ENCODE measurements at places on chromosomes 3 and 15.
A peak's percentile ranks its signal among the peaks of the same experiment; 100 is the strongest.

DNA sequence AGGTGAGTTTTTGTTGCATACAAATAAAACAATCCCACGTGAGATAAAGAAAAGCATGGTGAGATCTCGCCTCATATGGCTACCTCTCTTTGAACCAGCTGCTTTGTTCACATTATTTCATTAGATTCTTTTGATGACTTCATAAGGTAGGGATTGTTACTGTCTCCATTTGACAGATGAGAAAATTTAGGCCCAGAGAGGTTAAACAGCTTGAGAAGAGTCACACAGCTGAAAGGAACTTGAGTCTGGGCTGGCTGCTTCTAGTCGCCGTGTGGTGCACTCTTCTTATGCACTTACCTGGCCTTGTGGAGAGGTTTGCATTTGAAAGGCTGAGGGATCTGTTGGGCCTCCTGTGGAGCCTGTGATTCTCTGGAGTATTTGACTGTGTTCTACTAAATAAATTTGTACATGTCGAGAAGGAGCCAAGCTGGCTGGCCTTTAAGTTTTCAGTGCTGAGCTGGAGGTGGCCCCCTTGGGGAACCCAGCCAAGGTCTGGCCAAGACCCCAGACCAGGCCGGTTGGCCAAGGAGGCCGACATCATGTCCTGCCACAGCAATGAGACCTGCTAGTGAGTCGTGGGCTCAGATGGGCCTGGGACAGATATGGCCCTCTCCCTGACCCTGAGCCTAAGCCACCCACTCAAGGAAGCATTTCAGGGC is 125.1 kb downstream of the SMAD6 start:
- no peak overlapping the region for H3K27ac ChIP-seq
- H3K4me1 ChIP-seq = no peaks in the 10 kb centered on the region
- no peak overlapping the region for H3K4me3 ChIP-seq
- no peaks in the 10 kb centered on the region for H3K27me3 ChIP-seq

GRCh38 chr3:13206799-13207577 is 133.8 kb upstream of the IQSEC1 start:
- DNase-seq = no peak

- no peak overlapping the region for H3K27ac ChIP-seq
- DNase-seq = no peak
- H3K36me3 ChIP-seq = no peaks in the 10 kb centered on the region
- no peaks in the 10 kb centered on the region for H3K27me3 ChIP-seq
- no peaks in the 10 kb centered on the region for H3K4me1 ChIP-seq
These were observed 51.2 kb downstream of the CFAP20DC start for GRCh38 chr3:58998476-58999117.

- no peak overlapping the region for H3K27ac ChIP-seq
- H3K27me3 ChIP-seq = no peaks in the 10 kb centered on the region
- H3K4me3 ChIP-seq = no peak overlapping the region
- no peaks in the 10 kb centered on the region for H3K36me3 ChIP-seq
These were observed 41.6 kb upstream of the STRIT1 start for GRCh38 chr3:155334914-155335723.

DNA sequence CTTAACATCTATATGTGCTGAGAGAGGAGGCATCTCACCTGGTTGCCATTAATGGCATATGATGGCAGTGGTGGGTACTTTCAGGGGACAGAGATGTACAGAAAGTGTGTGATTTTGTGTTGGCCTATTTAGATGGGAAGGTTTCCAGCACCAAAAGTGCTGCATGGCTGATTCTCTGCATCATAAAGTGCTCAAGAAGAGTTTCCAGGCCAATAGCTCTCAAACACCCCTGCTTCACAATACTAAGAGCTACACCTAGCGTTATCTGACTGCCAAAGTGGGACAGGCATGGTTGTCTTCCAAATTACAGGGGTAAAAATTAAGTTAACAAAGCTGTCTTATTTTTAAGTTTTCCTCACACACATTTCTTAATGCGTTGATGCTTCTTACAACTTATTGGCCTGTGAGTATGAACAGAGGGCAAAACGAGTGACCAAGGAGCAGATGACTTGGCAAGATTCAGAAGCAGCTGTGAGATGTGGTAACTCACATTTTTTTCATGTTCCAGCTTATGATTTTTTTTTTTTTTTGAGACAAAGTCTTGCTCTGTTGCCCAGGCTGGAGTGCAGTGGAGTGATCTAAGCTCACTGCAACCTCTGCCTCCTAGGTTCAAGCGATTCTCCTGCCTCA is 41.4 kb upstream of the VEPH1 start:
- H3K27me3 ChIP-seq = no peaks in the 10 kb centered on the region
- H3K27ac ChIP-seq = no peak overlapping the region
- no peak for DNase-seq
- H3K4me3 ChIP-seq = no peak overlapping the region

GRCh38 chr3:110984456-110985250 is 87.0 kb upstream of the NECTIN3 start:
- no peaks in the 10 kb centered on the region for H3K4me1 ChIP-seq
- DNase-seq = no peak
- no peaks in the 10 kb centered on the region for H3K36me3 ChIP-seq
- H3K4me3 ChIP-seq = no peak overlapping the region
- H3K27ac ChIP-seq = no peak overlapping the region

DNA sequence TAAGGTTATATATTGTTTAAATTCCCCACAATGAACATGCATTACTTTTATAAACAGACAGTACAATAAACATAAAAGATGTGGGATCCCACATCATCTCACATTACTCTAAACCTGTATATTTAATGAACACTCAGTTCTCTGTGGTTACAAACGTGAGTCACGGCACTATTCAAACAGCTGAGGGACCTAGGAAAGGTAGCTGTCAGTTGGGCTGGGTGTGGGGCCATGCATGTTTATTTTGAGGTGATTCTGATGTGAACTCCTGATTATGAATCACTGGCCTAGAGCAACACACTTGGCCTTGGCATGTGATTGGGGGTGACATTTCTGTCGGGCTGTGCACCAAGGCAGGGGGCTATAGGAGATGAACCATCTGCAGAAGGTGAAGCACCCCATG is 147.6 kb upstream of the HACD2 start:
- H3K27ac ChIP-seq = no peak overlapping the region
- no peak for DNase-seq
- no peaks in the 10 kb centered on the region for H3K27me3 ChIP-seq
- H3K4me1 ChIP-seq = no peaks in the 10 kb centered on the region
- H3K36me3 ChIP-seq = no peaks in the 10 kb centered on the region
- no peak overlapping the region for H3K4me3 ChIP-seq

DNA sequence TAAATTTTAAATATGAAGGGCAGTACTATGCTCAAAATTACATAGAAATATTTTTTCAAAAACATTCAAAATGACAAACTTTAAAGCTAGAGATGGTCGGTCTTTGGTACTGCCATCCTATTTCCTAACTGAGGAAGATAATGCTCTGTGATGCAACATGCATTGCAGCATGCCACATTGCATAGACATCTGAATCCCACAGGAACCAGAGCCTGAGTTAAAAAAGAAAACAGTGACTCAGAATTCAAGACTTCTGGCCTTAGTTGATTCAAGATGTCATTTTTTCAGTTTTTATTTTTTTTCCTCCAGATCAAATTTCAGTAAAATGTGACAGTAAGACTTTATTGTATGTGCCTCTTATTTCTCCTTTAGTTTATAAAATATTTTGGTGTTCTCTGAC is 33.1 kb downstream of the TP63 start:
- DNase-seq = no peak
- no peak overlapping the region for H3K4me3 ChIP-seq
- no peak overlapping the region for H3K27ac ChIP-seq

DNA sequence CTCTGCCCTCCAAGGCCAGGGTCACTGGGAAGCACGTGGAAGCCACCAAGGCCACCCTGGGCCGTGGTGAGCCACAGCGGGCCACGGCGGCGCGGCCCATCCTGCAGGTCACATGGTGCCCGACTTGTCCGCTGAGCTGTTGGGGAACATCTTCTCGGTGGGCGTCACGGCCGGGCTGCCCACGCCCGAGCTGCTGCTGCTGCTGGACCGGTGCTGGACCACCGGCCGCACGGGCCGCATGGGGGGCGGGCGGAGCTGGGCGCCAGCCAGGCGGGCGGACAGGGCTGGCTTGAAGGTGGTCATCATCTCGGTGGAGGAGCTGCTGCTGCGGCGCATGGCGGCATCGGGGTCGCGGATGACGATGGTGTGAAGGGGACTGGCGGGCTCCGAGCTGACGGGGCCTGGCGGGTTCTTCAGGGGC is 22.1 kb upstream of the RAD18 start:
- no peak for DNase-seq
- H3K27ac ChIP-seq = no peak overlapping the region
- H3K4me3 ChIP-seq = no peak overlapping the region
- H3K4me1 ChIP-seq = no peaks in the 10 kb centered on the region
- no peaks in the 10 kb centered on the region for H3K36me3 ChIP-seq

- DNase-seq = no peak
- no peak overlapping the region for H3K27ac ChIP-seq
- no peaks in the 10 kb centered on the region for H3K4me1 ChIP-seq
- H3K36me3 ChIP-seq = no peaks in the 10 kb centered on the region
- H3K4me3 ChIP-seq = no peak overlapping the region
These were observed 46.5 kb downstream of the RASGRP1 start for GRCh38 chr15:38518084-38518483.

DNA sequence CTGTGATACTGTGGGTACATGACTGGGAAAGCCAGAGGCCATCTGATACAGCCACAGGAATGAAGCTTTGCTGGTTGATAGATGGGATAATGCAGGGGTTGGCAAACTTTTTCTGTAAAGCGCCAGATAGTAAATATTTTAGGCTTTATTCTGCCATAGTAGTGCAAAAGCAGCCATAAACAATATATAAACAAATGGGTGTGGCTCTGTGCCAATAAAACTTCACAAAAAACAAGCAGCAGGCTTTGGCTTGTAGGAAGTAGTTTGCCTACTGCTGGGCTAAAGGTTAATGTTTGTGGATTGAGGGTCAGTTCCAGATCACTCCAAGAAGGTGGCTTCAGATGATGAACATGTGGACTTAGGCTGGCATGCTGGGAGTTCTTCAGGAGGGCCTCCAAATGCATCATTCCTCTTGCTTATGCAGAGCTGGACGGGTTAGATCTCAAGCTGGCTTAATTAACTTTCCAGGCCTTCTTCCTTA is 305.7 kb downstream of the RPLP1 start:
- H3K36me3 ChIP-seq = no peaks in the 10 kb centered on the region
- no peak overlapping the region for H3K4me3 ChIP-seq
- H3K4me1 ChIP-seq = peaks cover 46% of the 10 kb centered on the region
- no peaks in the 10 kb centered on the region for H3K27me3 ChIP-seq
- H3K27ac ChIP-seq = no peak overlapping the region
- DNase-seq = no peak

- no peaks in the 10 kb centered on the region for H3K36me3 ChIP-seq
- H3K4me1 ChIP-seq = peaks cover 15% of the 10 kb centered on the region
- H3K27ac ChIP-seq = peak overlapping the region; percentile 53
These were observed 74.5 kb downstream of the TLE3 start for GRCh38 chr15:70023064-70023768.
